ENCODE measurements at places on chromosomes 6 and 20.

- no peak for DNase-seq
Measured at GRCh38 chr6:143726015-143726647, 48.4 kb downstream of the PHACTR2 start.

DNA sequence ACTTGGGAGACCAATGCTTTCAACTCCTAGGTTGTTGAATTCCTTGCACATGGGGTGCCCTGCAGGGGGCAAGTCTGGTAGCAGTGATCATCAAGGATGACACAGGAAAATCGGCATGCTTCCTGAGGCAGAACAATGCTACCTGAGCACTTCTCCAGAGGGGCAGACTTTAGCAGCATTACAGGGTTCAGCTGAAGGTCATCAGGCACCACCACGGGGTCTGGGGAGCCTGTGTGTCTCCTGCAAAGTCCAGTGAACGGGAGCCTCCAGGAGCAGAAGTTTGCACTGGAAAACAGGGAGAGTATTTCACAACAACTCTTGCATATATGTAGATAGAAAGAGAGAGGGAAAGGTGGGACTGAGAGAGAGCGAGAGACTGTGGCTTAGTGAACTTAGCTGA, 10.2 kb downstream of the VSX1 start:
- no peak for DNase-seq

DNA sequence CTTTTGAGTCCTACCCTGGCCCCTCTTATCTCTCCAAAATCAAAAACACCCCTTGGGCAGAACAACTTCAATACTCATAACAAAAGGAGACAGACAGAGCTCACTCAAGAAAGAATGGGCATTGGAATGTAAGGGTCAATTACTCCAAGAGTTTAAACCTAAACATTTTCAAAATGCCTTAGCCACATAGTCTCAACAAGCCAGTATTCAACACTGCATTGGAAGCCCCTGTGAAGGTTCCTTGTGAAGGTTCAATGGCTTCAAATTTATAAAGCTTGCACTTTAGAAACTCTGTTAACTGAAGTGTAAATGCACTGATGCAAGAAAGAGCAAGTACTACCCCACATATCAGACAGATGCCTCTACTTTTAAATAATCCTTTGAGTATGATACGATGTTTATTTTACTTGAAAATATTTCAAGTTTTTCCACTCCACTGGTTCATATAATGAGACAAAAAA, 139.1 kb upstream of the LAMP5 start:
- DNase-seq: no peak

DNA sequence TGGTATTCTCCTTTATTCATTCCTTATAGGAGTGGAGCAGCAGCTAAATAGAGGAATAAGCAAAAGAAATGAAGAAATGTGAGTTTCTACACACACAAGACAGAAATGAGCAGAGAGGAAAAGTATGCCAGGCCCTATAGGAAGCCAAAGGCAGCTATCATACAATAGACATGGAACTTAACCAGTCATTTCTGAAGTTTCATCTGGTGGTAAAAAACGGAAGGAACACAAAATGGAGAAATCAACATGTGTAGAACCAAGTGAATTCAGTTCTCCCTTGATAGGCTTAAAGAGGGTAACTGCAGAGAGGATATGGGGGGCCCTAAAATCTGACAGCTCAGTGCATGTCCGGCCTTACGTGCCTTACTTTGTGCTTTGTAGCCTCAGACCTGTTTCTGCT, 44.6 kb downstream of the TSBP1 start:
- no peak for DNase-seq

All from CD8-positive, alpha-beta T cell (primary cell).